CMK (cell line): ENCODE measurements at places on chromosomes 7 and 10.

- DNase-seq = no peak
These were observed 209.4 kb downstream of the ZMYND11 start for GRCh38 chr10:344582-345200.

- DNase-seq = no peak
These were observed 239.7 kb upstream of the KLF6 start for GRCh38 chr10:4024516-4025245.

DNA sequence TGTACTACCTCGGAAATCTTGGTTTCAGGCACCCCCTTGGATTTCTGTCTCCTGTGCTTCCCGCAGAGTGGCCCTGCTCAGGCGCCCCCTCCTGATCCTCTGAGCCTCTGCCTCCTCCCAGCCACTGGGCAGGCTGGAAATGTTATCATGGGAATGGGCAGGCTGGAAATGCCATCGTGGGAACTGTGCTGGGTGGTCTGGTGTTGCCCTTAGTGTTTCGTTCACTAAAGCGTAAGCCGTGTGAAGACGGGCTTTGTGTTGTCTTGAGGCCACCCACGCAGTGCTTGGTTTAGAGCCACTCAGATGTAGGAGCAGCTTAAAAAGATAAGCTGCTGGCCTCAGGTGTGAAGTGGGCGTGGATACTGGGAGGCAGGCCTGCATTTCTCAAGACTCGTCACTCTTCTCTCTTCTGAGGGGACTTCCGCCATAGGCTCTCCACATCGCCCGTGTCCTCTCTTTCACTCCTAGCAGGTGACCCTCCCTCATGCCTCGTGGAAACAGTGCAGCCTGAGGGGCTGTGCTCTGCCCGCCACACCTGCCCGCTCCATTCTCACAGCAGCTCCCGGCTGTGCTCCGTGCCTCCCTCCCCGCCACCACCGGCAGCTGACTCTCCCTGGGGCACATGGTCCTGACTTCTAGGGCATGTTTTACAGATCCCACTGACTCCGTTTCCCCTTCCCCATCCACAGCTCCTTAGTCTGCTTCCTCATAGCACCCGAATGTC is 28.5 kb downstream of the PPP2R2D start:
- DNase-seq = no peak

DNA sequence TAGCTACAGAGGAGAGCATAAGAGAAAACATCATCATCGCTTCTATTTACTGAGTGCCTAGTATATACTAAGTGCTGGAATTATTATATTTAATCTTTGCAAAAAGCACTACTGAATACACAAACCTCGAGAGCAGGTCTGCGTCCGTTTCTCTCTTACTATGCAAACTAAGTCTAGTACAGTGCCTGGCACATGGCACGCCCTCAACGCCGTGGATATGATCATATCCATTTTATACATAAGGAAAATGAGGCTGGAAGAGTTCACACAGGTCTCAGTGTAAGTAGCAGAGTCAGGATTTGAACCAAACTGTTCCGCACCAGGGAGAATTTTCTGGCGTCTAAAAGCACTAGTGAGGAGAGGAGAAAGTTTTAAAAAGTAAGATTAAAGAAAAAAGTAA is 17.6 kb downstream of the MXI1 start:
- no peak for DNase-seq

DNA sequence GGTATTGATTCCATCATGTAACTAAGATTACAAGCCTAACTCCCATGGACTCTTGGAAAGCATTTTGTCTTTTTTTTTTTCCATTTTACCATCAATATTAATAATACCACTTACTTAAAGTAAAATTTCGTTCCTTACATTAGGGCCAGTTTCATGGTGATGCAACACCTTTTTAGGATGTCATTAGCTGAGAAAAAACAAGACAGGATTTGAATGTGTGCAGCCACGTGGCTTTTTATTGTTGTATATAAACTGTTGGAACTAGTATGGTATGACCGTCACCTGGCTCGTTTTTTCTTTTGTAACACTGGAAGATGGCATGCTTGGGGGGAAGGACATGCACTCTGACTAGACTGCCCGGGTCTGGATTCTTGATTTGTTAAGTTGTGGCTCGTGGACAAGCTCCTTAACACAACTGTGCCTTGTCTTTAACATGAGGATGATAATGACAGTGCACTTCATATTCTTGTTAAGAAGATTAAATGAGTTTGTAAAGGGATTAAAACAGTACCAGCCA is 42.1 kb downstream of the ARHGAP21 start:
- DNase-seq = no peak

GRCh38 chr7:113652501-113652900 is 266.3 kb downstream of the PPP1R3A start:
- no peak for DNase-seq

GRCh38 chr7:131964203-131964602 is 407.8 kb upstream of the PODXL start:
- DNase-seq = no peak

- no peak for DNase-seq
These were observed 52.3 kb upstream of the PRR15 start for GRCh38 chr7:29511337-29511736.

- no peak for DNase-seq
These were observed 3.9 kb upstream of the MYL7 start for GRCh38 chr7:44144968-44145478.

DNA sequence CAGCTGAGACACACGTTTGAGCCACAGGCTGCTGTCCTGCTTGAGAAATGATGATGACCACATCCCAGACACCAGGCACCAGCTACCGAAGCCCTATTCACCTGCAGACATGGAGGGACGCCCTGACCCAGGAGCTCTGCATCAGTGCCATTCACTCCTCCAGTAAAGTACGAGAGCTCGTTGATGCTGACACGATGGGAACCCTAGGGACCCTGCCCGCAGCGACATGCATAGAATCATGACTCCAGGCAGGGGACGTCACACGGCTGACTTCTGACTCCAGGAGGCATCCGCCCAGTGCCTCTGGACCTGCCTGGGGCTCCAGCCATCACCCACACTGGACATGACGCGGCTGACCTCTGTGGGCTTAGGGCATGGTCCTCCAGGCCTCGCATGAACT is 129.9 kb downstream of the ADARB2 start:
- no peak for DNase-seq

GRCh38 chr7:142272841-142273240 is 15.0 kb upstream of the PRSS58 start:
- DNase-seq = no peak

DNA sequence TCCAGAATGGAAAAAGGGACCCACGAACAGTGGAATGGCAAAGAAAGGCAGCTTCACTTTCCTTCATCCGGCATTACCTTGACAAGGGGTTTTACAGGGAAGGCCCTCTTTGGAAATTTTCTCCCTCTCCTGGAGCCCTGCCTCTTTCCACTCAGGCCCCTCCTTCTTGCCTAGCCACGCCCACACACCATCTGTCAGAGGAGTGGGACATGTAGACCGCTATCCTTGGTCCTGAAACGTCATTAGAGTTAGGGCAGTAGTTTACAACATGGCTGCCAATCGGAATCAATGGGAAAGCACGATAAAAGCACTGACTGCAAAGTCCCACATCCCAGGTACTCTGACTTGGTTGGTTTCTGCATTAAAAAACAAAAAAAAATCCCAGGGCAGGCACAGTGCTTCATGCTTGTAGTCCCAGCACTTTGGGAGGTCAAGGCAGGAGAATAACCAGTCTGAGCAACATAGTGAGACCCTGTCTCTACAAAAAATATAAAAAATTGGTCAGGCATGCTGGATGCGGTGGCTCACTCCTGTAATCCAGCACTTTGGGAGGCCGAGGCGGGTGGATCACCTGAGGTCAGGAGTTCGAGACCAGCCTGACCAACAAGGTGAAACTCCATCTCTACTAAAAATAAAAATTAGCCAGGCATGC is 96.4 kb downstream of the MARCHF5 start:
- DNase-seq = peak; percentile 35

- no peak for DNase-seq
These were observed 119.8 kb downstream of the OAT start for GRCh38 chr10:124298891-124299290.

GRCh38 chr10:24882047-24882698 is 70.2 kb downstream of the PRTFDC1 start:
- no peak for DNase-seq

GRCh38 chr10:25076506-25077177 is 60.2 kb downstream of the THNSL1 start:
- peak; percentile 56 for DNase-seq

- no peak for DNase-seq
These were observed 43.4 kb downstream of the RAB18 start for GRCh38 chr10:27547482-27547881.

DNA sequence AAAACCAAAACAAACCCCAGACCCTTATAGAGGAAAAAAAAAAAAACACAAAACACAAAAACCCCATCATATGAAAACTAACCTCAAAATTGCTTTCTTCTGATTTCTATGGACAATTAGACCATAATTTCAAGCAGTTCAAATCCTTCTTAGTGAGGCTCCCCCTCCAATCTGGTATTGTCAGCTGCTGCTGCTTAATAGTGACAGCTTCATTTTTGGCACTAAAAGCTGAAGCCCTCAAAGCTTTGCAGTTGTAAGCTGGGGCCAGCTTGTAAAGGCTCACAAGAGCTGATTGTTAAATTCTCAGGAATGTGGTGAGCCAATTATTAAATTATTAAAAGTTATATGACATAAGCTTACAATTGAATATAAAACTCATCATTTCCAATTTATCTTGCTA is 21.9 kb downstream of the ATXN7L1 start:
- no peak for DNase-seq

- DNase-seq = no peak
These were observed 83.5 kb upstream of the SLF2 start for GRCh38 chr10:100829097-100829870.

GRCh38 chr10:131650771-131651673 is 249.8 kb upstream of the PPP2R2D start:
- DNase-seq = no peak

- DNase-seq = peak; percentile 64
These were observed 10.5 kb upstream of the ACSM6 start for GRCh38 chr10:95183271-95184230.

DNA sequence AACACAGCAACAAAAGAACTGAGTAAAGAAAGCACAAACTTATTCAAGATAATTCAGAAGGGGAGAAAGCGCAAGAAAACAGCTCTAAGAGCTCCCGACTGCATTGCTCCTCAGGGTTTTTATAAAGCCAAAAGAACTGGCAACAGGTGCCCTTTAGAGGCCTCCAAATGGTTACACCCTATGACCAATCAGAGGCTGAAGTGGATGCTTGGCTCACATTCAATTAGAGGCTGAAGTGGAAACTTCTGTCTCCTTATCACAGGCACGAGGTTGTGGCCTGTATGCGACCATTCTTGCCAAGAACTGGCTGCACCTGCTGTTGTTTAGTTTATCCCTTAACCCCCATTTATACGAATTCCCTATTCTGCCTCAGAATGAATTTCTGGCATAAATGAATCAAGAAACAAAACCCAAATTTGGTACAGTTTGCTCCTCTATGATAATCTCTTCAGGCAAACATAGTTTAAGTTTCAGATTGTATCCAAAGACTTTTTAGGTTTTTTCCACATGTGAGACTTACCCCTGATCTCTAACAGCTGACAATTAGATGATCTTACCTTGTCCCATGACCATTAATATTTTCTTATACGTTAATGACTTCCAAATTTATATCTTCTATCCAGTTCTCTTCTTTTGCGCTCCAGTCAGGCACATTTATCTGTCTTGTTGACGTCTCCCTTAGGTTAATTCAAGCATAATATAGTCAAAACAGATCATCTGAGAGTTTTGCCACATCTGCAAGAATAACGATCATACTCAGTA is 504.8 kb downstream of the NXPH1 start:
- DNase-seq = no peak

GRCh38 chr7:50197549-50197948 is 104.5 kb upstream of the ZPBP start:
- no peak for DNase-seq

DNA sequence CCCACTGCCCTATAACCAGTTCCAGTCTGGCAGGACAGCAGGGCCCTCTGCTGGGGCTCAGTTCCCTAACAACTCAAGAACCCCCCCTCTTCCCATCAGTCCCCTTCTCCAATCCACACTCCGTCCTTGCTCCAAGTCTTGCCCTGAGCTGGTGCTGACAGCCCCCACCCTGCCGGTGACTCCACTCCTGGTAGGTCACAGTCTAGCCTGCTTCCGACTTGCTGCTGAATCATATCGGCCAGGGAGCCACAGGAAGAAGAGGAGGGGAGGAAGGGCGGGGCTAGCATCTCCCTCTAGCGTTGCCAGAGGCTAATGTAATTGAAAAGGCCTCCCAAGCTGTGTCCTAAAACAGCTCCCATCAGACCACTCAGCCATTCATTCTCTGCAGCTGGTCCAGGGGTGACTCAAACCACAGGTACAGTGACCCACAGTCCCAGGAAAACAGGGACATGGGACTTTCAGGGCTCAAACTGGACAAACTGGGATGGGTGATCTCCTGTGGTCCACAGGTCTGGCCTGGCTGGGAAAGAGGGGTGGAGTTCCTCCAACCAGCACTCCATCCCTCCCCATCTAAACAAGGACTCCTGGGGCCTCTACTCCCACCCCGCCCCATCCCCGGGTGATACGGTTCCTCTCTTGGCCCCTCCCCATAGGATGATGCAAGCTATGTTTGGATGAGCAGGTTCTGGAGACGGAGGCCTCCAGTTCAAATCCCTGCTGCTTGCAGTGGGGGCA is 158.8 kb downstream of the SH3PXD2A start:
- peak; percentile 63 for DNase-seq

DNA sequence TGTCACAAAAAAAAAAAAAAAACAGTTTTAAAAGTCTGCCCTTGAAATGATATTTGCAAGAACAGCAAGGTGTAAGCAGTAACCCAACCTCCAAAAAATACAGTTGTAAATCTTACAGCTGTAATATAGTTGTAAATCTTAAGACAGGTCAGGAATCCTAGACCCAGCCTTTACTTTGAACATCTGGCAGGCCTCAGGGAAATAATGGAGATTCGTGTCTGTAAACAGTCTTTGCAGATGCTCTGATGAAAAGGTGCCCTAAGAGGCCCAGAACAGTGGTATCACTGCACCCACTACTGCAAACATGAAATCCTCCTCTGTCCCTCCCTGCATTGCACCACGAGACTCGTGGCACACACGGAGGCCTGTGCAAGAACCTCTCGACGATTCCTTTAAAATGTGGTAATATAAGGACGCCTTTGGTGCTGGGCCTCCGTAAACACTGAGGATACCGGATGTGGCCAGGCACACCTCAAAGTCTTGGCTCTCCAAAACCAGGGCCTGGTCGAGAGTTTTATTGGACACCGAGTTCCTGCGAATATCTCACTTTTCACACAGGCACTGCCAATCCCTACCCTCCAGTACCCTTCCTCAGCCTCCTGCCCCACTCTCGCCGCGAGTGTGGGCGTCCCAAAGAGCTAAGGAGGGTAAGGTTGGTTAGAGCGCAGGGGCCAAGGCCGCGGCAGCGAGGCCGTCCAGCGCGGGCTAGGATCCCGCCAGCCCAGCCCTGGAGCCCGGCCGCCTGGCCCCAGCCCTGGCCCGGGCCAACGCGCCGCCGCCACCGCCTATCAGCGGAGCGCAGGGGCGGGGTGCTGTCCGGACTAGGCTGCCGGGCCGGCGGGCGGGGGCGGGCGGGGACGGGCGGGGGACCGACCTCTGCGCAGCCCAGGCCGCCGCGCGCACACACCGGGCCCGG is at the start of gene REEP3:
REEP3 (plus strand) TSS at position 902 of the 916 bp plus-strand sequence. CDS start 145 bp downstream, outside the sequence.
- DNase-seq = peak; percentile 32

GRCh38 chr10:104766341-104766740 is 125.3 kb downstream of the SORCS3 start:
- DNase-seq = no peak
